ENCODE measurements at places on chromosomes 2 and 18. TPM values are rescaled to one million over a fixed set of nuclear protein-coding genes. Genes with fewer than 3 reads are reported as not detected.
A peak's percentile ranks its signal among the peaks of the same experiment; 100 is the strongest.

- DNase-seq: peak; percentile 63
These were observed at the start of gene TMEFF2 for GRCh38 chr2:192194866-192195547. TSS of gene TMEFF2 (minus strand) at chr2:192194933. CDS start at chr2:192194524, 409 bp downstream.

DNA sequence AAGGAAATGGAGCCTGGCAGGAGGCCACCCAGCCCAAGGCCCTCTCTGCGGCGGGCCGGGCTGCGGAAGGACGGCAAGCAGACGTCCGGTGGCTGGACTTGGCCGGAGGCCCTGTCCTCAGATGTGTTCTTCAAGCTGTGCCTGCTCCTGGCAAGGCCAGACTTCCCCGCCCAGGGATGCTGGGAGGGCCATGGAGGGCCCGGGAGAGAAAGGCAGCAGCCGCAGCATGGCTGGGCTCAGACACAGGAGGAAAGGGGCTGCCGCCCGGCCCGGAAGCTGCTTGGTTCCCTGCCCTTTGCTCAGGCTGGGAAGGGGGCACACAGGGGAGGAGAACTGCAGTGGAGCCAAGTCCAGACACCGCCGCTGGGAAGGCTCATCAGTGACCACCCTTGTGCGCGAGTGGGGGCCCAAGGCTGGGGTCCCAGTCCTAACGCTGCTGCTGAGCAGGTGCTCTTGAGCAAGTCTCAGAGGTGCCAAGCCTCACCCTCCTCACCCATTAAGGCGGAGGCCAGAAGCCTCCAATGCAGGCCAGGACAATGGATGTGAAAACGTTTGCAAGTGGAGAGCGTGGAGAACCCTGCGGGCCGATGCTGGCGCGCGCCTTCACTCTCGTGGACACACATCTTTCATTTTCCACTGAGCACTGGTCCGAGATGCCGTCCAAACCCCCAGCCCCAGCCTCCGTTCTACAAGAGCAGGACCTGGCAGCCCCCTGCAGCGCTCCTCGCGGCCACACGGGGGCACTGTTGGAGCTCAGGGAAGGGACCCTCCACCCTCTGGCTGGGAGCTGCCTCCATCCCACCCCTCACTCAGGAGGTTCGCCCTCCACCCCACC is 7.9 kb downstream of the CROCC2 start:
- peak; percentile 48 for DNase-seq

DNA sequence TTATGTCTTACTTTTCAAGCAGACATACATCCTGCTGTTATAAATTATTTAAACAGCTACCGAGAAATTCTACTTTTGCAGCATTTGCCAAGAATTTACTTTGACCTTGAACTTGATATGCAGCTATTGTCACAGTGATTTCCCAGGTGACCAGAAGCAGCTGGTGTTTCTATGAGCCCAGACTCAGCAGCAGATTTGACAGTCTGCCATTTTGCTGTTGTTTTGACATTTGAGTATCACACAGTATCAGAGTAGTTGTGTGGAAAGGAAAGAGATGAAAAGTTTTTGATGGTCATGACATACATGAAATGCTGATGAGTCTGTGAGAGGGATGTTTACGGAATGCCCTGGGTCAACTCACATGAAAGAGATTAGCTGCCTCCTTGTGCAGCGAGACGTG is 6.6 kb upstream of the CCDC195 start:
- no peak for DNase-seq

DNA sequence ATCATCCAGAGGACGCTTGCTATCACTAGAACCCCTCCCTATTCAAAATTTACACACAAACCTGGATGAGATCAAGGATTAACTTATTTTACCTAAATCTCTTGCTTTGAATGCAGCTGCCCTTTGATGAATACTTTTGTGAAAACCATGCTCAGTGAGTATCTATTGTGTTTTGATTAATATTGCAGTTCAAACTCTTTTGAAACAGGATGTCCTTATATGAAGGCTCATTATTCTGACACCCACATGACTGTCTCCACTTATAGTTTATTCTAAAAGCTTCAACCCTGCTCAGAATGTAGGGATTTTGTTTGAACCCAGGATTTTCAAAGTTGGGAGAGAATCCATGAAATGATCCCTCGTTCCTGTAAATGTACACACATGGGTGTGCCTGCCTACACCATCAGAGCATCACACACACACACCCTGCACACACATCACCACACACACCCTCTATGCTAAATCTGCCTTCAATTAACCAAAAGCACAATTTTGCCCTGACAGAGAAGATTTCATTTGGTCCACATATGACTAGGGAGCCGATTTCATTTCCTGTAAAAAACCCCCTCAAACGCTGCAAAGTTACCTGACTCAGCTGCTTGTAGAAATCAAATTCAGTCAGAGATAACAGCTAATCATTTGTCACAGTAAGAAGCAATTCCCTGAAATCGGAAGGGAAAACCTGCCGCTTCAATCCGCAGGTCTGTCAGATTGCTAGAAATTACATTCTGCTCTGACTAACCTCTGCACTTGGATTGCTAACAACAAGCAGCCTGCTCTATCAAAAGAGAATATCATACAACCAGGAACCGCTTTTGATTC is 65.2 kb downstream of the ZEB2 start:
- no peak for DNase-seq

- no peak for DNase-seq
These were observed 743.6 kb downstream of the RNF144A start for GRCh38 chr2:7660816-7661215.

DNA sequence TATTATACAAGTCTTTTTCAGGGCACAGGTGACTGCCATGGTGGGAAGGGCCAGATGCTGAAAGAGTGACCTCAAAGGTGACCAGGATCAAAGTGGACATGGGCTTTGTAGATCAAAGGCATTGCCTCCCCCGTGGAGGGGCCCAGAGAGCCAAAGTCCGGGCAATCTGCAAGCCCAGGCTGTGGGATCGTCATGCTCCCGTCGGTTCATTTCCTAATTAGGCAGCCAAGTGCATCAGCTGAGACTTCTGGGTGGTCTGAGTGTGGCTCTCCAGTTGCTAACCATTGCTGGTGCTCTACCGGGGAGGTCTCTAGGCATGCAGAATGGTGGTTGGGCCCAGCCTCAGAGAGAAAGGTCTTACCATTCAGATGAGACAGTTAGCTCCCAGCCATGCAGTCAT is 61.6 kb downstream of the TRIB2 start:
- DNase-seq: no peak

SDC1 gene
- polyA plus RNA-seq: not detected

PROC gene
- not detected for polyA plus RNA-seq

DNA sequence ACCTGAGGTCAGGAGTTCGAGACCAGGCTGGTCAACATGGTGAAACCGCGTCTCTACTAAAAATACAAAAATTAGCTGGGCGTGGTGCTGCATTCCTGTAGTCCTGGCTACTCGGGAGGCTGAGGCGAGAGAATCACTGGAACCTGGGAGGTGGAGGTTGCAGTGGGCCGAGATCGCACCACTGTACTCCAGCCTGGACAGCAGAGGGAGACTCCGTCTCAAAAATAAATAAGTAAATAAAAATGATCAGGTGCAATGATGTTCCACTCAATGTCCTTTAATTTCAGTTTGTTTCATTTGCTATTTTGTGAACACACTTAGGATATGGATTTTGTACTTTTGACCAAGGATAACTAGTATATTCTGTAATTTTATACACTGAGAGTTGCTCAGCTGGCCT is 9.3 kb downstream of the HADHA start:
- no peak for DNase-seq

Data from naive thymus-derived CD4-positive, alpha-beta T cell (primary cell).